Activated CD4-positive, alpha-beta memory T cell treated with anti-CD3 and anti-CD28 coated beads for 36 hours (primary cell): ENCODE measurements at places on chromosomes 2 and 18. TPM values are rescaled to one million over a fixed set of nuclear protein-coding genes. Genes with fewer than 3 reads are reported as not detected.

DNA sequence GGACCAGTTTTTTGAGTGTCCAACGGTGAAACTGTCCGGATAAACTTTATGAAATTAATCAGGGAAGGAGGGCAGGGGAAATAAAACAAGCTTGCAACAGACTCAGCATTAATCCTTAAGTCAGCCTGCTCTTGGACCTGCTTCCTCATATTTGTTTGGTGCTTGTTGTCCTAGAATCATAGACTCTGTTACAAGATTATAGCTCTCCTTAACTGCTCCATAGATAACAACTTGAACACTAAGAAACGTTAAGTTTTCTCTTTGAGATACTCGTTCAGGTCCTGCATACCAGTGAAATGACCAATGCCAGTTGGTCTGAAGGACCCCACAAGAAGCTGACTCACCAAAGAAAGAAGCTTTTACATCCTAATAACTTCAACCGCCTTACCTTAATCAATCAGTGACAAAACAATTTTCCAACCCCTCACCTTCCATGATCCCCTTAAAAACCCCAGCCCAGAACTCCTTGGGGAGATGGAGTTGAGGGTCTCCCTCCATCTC, 493.2 kb downstream of the PID1 start:
- no peaks in the 10 kb centered on the region for H3K27me3 ChIP-seq
- no peak overlapping the region for H3K4me3 ChIP-seq
- H3K36me3 ChIP-seq, result no peaks in the 10 kb centered on the region
- H3K4me1 ChIP-seq, result no peaks in the 10 kb centered on the region
- no peak overlapping the region for H3K27ac ChIP-seq

GRCh38 chr2:218832081-218832480, 478 bp upstream of the PRKAG3 start:
- H3K4me1 ChIP-seq, result no peaks in the 10 kb centered on the region
- no peaks in the 10 kb centered on the region for H3K36me3 ChIP-seq
- H3K4me3 ChIP-seq, result no peak overlapping the region

DNA sequence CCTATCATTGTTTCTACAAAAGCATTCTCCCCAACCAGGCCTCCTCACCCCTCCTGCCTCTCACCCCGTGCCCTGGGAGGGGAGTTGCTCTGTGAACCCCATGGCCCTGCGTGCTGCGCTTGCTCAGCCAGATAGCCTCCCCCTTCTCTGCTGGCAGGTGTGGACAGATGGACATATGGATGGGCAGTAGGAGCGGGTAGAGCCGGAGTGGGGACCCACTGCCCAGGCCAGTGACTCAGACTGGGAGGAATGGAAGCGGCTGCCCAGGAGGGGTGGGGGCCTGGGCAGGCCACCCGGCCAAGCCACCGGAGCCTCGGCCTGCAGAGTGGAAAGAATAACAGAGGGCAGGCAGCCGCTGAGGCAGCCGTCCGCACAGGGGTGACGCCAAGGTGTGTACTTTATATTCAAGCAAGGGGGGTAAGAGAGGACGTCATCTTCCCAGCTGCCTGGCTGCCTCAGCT, 8.7 kb downstream of the CYP26B1 start:
- no peaks in the 10 kb centered on the region for H3K36me3 ChIP-seq
- no peak overlapping the region for H3K4me3 ChIP-seq
- H3K27ac ChIP-seq, result no peak overlapping the region
- peak; percentile 8 for DNase-seq
- peaks cover 5% of the 10 kb centered on the region for H3K4me1 ChIP-seq

NDC80 gene
- 83.1 TPM for total RNA-seq

DNA sequence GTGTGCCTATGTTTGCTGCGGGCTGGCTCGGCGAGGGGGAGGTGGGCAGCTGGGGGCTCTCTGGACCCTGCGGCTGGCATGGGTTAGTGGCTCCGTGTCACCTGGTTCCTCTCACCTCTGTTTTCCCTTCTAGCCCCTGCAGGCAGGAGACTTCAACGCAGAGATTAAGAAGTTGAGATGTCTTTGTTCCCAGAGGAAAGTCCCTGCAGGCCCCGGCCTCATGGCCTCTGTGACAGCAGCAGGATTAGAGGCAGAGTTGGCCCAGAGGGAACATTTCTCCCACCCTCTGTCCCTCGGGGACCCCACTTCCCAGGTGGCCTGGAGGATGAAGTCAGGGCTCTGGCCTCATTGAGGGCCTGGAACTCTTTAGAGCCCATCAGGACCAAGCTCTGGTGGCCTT, 56.5 kb downstream of the HPCAL1 start:
- H3K27me3 ChIP-seq, result no peaks in the 10 kb centered on the region
- peaks cover 2% of the 10 kb centered on the region for H3K36me3 ChIP-seq
- H3K27ac ChIP-seq, result no peak overlapping the region
- H3K4me1 ChIP-seq, result peaks cover 41% of the 10 kb centered on the region

GRCh38 chr2:28366496-28367282, 26.0 kb upstream of the FOSL2 start:
- H3K4me3 ChIP-seq, result peak overlapping the region; percentile 2
- peaks cover 57% of the 10 kb centered on the region for H3K4me1 ChIP-seq
- peak overlapping the region; percentile 33 for H3K27ac ChIP-seq
- no peaks in the 10 kb centered on the region for H3K27me3 ChIP-seq
- H3K36me3 ChIP-seq, result no peaks in the 10 kb centered on the region
- DNase-seq, result peak; percentile 72

- peak overlapping the region; percentile 89 for H3K27ac ChIP-seq
- peak overlapping the region; percentile 98 for H3K4me3 ChIP-seq
- H3K27me3 ChIP-seq, result no peaks in the 10 kb centered on the region
- DNase-seq, result no peak
- H3K36me3 ChIP-seq, result no peaks in the 10 kb centered on the region
- H3K4me1 ChIP-seq, result peaks cover 34% of the 10 kb centered on the region
Measured at GRCh38 chr2:11343368-11343649, 1.1 kb downstream of the ROCK2 start.

PAX8 gene
- 4.1 TPM for total RNA-seq

TBC1D8 gene
- total RNA-seq, result 1.5 TPM

CDH7 gene
- not detected for total RNA-seq

RGPD8 gene
- 14.7 TPM for total RNA-seq

DNA sequence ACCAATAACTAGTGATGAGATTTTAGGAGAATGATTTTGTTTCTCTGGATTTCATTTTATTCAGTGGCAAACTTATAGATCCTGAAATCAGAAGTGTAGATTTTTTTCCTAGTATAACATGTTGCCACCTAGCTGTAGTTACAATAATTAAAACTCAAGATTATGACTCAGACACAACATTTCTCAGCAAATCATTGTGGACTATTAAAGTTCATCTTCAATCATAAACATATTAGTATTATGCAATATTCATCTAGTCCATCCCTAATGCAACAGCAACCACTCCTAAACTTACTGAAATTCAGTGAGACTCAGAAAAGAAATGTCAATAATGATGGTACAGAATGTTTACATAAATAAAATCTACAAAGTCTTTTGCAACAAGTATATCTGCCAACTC, 51.3 kb downstream of the USP34 start:
- H3K4me3 ChIP-seq, result no peak overlapping the region
- no peak overlapping the region for H3K27ac ChIP-seq
- no peak for DNase-seq
- H3K4me1 ChIP-seq, result peaks cover 45% of the 10 kb centered on the region
- H3K36me3 ChIP-seq, result peaks cover 2% of the 10 kb centered on the region
- no peaks in the 10 kb centered on the region for H3K27me3 ChIP-seq

- no peak for DNase-seq
- no peaks in the 10 kb centered on the region for H3K27me3 ChIP-seq
- H3K36me3 ChIP-seq, result no peaks in the 10 kb centered on the region
- no peak overlapping the region for H3K4me3 ChIP-seq
Measured at GRCh38 chr2:41206004-41206403, 754.1 kb upstream of the SLC8A1 start.

DNA sequence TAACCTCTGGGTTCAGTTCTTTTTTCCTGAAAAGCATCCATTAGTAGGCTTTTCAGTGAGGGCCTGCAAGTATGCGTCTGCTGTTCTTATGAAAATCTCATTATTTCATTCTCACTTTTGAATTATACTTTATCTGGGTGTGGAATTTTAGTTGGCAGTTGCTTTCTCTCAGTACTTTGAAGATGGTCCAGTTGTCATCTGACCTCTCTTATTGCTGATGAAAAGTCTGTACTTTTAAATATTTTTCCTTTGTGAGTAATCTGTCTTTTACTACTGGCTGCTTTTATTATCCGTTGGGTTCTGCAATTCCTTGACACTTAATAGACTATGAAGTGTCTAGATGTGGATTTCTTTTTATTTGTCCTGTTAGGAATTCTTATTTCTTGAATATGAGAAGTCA, 307.8 kb downstream of the CYP26B1 start:
- H3K27ac ChIP-seq, result no peak overlapping the region
- peaks cover 9% of the 10 kb centered on the region for H3K27me3 ChIP-seq
- no peak for DNase-seq
- no peaks in the 10 kb centered on the region for H3K36me3 ChIP-seq
- H3K4me3 ChIP-seq, result no peak overlapping the region
- no peaks in the 10 kb centered on the region for H3K4me1 ChIP-seq

GRCh38 chr18:43681661-43682060, 404.4 kb upstream of the SYT4 start:
- H3K4me3 ChIP-seq, result no peak overlapping the region
- DNase-seq, result no peak
- no peak overlapping the region for H3K27ac ChIP-seq
- no peaks in the 10 kb centered on the region for H3K36me3 ChIP-seq
- H3K27me3 ChIP-seq, result no peaks in the 10 kb centered on the region
- no peaks in the 10 kb centered on the region for H3K4me1 ChIP-seq

ACTR2 gene
- 406 TPM for total RNA-seq

DNA sequence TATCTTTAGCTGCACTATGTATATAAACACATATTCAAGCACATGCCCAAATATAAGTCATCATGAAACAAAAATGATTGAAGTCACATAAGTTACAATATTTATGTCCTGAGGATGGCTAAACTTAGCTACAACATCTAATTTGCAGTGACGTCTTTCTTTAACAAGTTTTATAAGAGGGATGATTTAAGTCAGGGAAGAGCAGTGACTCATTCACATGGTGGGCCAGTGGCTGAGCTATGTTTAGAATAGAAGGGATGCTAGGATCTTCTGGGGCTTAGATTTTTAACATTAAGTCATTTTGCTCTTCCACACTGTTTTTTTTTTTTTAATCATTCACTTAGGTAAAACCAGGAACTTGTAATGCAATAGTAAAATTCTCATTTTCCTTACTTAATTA, 22.3 kb downstream of the ADCYAP1 start:
- no peaks in the 10 kb centered on the region for H3K4me1 ChIP-seq
- no peaks in the 10 kb centered on the region for H3K36me3 ChIP-seq
- H3K27ac ChIP-seq, result no peak overlapping the region
- no peak overlapping the region for H3K4me3 ChIP-seq
- no peak for DNase-seq

DNA sequence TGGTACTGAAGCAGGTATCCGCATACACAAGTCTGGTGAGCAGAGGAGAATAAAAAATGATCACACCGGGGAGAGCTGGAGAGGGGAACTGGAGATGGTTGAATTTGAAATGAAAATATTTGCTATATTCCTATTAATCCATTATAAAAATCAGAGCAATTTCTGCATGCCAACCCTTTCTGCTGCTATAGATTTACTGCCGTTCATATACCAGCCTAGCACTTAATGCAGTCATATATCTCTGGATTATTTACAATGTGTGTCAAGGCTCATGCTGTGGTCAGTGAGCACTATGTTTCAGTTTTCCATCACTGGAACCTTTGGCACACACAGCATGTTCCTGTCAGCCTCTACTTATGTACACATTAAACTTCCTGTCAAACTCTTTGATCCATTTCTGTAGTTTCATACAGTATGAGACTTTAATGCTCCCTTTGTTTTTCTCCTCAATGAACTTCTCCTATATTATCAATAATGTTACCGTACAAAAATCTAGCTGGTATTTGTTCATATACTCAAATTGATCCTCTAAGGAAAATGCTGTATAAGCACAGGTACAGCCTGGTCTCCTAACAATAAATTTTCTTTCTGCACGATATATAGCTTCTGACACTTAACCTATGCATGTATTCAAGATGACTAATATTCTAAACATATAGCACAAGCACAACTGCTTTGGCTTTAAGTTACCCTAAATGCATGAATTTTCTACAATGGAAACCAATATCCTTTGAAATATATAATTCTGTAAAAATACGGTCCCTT, 36.7 kb downstream of the FANCL start:
- no peak for DNase-seq
- no peaks in the 10 kb centered on the region for H3K27me3 ChIP-seq
- H3K4me1 ChIP-seq, result no peaks in the 10 kb centered on the region
- H3K36me3 ChIP-seq, result peaks cover 4% of the 10 kb centered on the region
